ENCODE measurements at places on chromosomes 2 and 18.

- no peak for DNase-seq
These were observed 134.8 kb downstream of the SEPTIN10 start for GRCh38 chr2:109478906-109479493.

DNA sequence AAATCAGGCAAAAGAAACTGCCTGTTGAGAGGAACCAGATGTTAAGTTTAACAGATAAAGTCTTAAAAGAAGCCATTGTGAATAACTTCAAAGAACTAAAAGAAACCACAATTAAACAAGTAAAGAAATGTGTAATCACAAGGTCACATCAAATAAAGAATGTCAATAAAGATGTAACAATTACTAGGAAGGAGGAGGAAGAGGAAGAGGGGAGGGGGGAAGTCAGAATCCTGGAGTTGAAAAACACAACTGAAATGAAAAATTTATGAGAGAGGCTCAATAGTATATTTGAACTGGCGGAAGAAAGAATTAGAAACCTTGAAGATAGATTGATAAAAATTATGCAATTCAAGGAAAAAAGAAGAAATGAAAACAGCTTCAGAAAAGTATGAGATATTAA lies 88.4 kb upstream of the CRIM1 start:
- DNase-seq = no peak

DNA sequence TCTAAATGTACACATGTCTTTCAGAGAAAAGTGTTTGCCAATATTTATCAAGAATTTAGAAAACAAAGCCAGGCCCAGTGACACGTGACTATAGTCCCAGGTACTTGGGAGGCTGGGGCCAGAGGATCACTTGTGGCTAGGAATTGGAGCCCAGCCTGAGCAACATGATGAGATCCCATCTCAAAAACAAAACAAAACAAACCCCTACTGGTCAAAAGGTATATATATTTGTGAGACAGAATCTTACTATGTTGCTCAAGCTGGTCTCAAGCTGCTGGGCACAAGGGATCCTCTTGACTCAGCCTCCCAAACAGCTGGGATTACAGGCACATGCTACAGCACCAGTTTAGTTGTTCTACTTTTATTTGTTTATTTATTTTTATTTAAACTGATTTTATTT lies 79.2 kb downstream of the ZDBF2 start:
- no peak for DNase-seq

GRCh38 chr2:118320196-118320595 lies 231.9 kb downstream of the INSIG2 start:
- DNase-seq = no peak

DNA sequence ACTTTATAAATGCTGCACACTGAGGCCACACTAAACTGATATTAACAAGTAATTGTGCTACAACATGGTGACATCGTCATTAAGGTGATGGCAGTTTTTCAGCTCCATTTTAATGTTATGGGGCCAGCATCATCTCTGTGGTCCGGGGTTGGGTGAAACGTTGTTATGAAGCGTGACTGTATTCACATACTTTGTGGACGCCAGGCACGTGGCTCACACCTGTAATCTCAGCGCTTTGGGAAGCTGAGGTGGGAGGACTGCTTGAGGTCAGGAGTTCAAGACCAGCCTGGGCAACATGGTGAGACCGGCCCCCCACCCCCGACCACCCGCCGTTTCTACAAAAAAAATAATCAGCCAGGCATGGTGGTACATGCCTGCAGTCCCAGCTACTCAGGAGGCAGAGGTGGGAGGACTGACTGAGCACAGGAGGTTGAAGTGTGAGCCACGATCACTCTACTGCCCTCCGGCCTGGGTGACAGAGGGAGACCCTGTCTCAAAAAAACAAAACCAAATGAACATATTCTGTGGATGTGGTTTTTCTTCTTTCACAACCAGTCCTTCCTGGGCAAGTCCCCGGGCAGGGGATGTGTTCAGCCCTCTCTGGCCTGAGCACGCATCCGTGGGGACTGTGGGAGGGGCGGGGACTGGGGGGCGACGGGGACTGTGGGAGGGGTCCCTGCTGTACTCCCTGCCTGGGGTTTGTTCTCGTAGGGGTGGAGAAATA lies 12.9 kb upstream of the GAL3ST2 start:
- DNase-seq = no peak

DNA sequence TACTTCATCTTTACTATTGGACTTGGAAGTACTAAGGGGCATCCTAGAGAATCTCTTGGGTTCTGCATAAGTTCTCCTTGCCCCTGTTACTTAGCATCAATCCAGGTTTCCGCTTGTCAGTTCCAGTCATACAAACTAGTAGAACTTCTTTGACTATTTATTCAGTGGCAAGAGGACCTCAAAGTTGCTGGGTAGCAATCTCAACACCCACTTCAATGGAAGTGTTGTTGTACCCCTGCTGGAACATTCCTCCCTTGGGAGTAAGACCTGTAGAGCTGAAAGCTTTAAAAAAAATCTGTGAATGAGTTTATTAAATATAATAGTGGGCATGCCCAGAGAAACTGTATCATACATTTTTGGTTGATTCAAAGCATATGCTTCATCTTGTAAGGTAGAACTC lies 27.0 kb downstream of the BIRC6 start:
- no peak for DNase-seq

GRCh38 chr2:9601397-9601796 lies 29.4 kb downstream of the YWHAQ start:
- no peak for DNase-seq

- DNase-seq = peak; percentile 76
These were observed 19.9 kb downstream of the ABCG5 start for GRCh38 chr2:43818761-43819160.

- no peak for DNase-seq
These were observed 97.4 kb downstream of the STK39 start for GRCh38 chr2:168149986-168150385.

DNA sequence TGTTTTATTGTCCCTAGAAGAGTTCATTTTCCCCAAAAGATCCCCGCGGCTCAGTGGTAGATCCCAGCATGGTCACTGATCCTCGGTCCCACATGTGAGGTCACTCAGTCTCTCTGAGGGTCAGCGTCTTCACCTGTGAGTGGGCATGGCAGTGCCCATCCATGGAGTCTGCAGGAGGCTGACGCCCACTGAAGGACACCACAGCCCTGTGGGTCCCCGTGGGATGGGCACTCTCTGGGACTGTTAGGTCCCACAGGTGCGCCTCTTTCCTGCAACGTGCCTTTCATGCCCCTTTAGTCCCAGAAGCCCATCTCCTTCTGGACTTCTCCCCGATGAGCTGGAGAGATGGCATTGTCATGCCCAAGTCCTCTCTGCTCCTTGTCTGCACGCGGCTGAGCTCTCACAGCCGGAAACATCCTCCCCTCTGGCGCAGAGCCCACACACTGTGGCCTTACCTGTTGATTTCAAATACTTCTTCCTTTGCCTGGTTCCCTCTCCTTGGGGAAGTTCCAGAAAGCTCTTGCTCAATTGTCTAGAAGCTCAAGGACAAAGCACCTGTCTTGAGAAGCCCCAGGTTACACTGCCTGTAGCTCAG lies 75.9 kb downstream of the PTGR3 start:
- DNase-seq = no peak
